ENCODE measurements at places on chromosomes 7 and 10. TPM values are rescaled to one million over a fixed set of nuclear protein-coding genes. Genes with fewer than 3 reads are reported as not detected.

DNA sequence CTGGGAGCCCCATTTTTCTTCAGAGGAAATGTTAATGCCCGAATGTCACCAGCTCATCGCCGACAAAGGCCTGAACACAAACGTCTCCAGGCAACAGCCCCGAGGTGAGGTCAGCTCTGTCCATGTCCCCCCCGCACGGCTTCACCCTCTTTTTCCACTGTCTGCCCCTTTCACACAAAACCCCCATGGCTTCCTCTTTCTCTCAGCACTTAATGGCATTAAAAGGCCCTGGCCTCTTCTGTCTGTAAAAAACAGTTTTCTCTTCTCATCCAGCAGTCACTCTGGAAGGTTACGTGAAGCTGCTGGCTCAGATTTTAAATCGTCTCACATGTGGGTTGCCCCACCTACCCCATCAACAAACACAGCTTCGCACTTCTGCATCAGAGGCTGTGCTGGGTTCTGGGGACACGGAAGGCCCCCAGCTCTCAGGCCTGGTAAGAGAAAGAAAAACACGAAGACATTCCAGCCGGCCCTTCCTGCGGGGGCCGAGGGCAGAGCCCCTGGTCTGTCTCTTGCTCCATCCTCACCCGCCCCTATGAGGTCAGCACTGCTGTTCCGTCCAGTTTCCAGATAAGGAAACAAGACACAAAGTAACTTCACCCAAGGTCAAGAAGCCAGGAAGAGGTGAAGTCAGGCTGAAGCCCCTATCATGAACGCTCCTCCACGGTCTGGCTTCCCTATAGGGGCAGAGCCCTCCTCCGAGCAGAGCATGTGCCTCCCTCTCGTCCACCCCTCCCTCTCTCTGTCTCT, 91.1 kb upstream of the PDGFA start:
- no peaks in the 10 kb centered on the region for H3K4me1 ChIP-seq
- H3K27me3 ChIP-seq: no peaks in the 10 kb centered on the region
- H3K4me3 ChIP-seq: no peak overlapping the region
- DNase-seq: no peak

- no peaks in the 10 kb centered on the region for H3K4me1 ChIP-seq
- H3K27me3 ChIP-seq: no peaks in the 10 kb centered on the region
- H3K4me3 ChIP-seq: no peak overlapping the region
- H3K36me3 ChIP-seq: no peaks in the 10 kb centered on the region
Measured at GRCh38 chr10:100041306-100042002, 31.7 kb upstream of the DNMBP start.

GRCh38 chr10:12022580-12023257, 19.9 kb downstream of the UPF2 start:
- no peak for DNase-seq
- H3K27ac ChIP-seq: no peak overlapping the region
- no peaks in the 10 kb centered on the region for H3K36me3 ChIP-seq
- no peaks in the 10 kb centered on the region for H3K27me3 ChIP-seq

CFAP43 gene
- 4.0 TPM for total RNA-seq
